ENCODE measurements at places on chromosomes 6 and 20.

GRCh38 chr6:25002326-25003091, 66.7 kb upstream of the RIPOR2 start:
- no peaks in the 10 kb centered on the region for H3K27me3 ChIP-seq
- H3K4me1 ChIP-seq = peaks cover 50% of the 10 kb centered on the region
- no peaks in the 10 kb centered on the region for H3K36me3 ChIP-seq
- no peak overlapping the region for H3K27ac ChIP-seq
- no peak overlapping the region for H3K4me3 ChIP-seq

DNA sequence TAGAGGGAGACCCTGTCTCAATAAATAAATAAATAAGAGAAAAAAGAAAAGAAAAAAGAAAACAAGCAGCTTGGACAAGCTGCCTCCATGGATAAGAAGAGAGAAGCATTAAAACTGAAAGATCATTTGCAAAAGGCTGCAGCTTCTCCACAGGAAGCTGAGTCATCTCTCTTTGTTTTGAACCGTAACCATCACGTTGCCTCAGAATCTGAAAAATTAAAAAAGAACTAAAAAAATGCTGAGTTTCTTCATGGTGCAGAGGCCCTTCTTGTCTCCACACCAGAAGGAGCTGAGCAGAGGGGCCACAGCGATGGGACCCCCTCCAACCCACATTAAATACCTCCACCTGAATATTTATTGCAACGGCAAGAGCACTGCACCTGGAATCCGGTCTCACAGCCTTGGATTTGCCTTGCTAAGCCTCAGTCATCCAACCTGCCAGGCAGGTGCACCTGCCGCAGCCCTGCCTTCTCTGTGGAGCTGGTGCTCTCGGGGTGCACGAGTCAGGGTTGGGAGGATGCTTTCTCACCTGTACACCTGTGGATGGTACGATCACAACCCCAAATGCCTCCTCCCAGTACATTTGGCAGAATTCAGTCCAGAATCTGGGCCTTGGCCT, 28.1 kb downstream of the TOX2 start:
- no peak for DNase-seq
- H3K36me3 ChIP-seq = no peaks in the 10 kb centered on the region
- H3K27me3 ChIP-seq = no peaks in the 10 kb centered on the region
- H3K4me3 ChIP-seq = no peak overlapping the region

GRCh38 chr6:132927713-132928112, 113.3 kb downstream of the RPS12 start:
- H3K4me3 ChIP-seq = no peak overlapping the region
- no peaks in the 10 kb centered on the region for H3K4me1 ChIP-seq
- no peak for DNase-seq
- no peak overlapping the region for H3K27ac ChIP-seq
- no peaks in the 10 kb centered on the region for H3K27me3 ChIP-seq

DNA sequence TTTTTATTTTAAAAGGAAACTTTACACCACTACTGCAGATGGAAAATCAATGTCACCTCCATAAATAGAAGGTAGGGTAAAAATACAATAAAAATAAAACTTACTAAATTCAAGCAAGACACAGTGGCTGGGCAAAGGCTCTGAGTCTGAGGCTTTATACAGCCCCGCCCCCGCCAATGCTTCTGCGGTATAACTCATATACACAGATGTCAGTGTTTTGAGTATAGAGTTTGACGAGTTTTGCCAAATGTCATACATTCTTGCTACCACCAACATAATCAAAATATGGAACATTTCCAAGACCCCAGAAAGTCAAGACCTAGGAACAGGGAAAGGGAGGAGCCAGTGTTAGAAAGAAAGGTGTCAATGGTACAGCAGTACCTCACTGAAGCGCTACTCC, 12.8 kb downstream of the NFATC2 start:
- no peak overlapping the region for H3K27ac ChIP-seq
- H3K4me3 ChIP-seq = no peak overlapping the region
- no peaks in the 10 kb centered on the region for H3K36me3 ChIP-seq
- no peak for DNase-seq
- peaks cover 8% of the 10 kb centered on the region for H3K4me1 ChIP-seq
- no peaks in the 10 kb centered on the region for H3K27me3 ChIP-seq

GRCh38 chr6:159023893-159024292, 20.9 kb downstream of the TAGAP start:
- no peaks in the 10 kb centered on the region for H3K36me3 ChIP-seq
- H3K4me3 ChIP-seq = no peak overlapping the region
- H3K27ac ChIP-seq = no peak overlapping the region
- DNase-seq = no peak
- no peaks in the 10 kb centered on the region for H3K27me3 ChIP-seq

- H3K27ac ChIP-seq = no peak overlapping the region
- no peaks in the 10 kb centered on the region for H3K27me3 ChIP-seq
- H3K4me3 ChIP-seq = no peak overlapping the region
Observed at GRCh38 chr6:116111552-116112528, 11.2 kb downstream of the NT5DC1 start.
